ENCODE measurements at places on chromosomes 13 and 19.

DNA sequence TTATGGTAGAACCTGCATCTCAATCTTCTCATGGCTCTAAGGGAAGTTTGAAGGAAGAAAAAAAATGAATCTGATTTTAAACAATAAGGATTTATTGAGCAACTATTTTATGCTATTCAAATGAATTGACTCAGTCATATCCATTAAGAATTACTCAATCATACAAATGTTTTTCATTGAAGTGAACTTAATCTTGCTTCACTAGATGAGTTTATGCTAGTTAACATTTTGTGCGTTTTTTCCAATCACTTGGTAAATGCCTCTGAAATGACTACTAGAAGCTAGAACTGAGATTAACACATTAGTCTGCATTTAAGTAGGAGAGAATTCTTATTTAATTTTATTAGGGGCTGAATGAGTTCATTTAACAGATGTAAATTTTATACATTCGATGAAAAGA is 25.2 kb downstream of the RXFP2 start:
- DNase-seq: no peak

- peak; percentile 62 for DNase-seq
These were observed 2.7 kb downstream of the TPM4 start for GRCh38 chr19:16078759-16079707.

DNA sequence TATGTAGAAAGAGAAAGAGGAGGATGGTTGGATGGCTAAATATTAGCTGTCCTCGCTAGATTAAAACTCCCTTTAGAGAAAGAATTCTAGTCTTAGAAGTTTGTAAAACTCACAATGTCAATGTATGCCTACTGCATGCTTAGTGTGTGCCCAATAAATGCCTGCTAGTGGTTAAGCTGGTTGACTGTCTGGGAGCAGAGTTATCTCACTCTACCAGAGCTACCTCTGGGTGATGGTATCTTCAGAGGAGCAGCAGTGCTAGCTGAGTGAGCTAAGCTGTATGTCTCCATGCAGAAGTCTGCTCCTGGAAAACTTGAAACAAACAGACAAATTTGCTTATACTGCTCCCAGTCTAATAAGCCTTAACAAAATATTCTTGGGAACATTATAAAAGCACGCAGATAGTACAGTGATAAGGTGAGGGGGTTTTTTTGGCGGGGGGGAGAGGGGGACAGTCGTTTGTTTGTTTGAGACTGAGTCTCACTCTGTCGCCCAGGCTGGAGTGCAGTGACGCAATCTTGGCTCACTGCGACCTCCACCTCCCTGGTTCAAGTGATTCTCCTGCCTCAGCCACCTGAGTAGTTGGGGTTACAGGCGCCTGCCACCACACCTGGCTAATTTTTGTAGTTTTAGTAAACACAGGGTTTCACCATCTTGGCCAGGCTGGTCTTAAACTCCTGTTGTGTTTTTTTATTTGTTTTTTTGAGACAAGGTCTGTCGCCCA is 202.8 kb upstream of the TSC22D1 start:
- DNase-seq: peak; percentile 69

- DNase-seq: no peak
These were observed 36.7 kb upstream of the STK24 start for GRCh38 chr13:98613591-98613990.

DNA sequence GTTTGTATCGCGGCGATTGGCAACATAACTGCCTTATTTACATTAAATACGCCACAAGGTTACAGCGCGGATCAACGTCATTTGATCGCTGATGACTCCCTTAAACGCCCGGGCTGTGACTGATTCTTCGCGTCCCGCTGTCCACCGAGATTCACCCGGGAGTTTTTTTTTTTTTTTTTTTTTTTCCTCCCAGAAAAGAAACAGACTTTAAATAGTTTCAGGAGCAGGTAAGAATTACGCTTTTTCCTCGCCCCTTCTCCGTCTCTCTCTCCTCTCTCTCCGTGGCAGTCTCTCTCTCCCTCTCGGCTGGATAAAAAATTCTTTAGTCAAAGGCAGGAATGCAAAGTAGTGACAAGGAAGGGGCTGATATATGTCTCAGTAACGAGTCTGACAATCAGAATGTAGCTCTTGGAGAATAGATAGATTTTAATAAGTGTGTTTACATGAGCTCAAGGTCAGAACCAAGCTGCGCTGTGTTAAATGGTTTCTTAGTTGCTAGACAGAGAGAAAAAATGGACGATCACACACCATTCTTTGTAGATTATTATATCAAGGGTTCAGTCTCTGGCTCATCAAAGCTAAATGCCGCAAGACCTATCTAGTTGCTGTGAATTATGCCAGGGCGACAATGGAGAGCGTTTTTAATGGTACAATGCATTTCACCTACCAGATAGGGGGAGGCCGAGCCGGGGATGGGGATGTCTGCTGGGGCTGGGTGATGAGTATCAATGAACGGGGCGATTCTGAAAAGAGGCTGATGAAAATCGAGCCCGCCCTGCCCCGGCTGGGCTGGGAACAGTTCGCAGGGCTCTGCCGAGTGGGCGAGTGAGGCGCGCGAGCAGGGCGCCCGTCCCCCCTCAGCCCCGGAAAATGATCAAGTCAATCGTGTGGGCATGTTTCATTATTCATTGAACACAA is 147.2 kb upstream of the ZNF536 start:
- no peak for DNase-seq

GRCh38 chr13:56110751-56111150 is 1030.0 kb upstream of the PRR20A start:
- DNase-seq: no peak

DNA sequence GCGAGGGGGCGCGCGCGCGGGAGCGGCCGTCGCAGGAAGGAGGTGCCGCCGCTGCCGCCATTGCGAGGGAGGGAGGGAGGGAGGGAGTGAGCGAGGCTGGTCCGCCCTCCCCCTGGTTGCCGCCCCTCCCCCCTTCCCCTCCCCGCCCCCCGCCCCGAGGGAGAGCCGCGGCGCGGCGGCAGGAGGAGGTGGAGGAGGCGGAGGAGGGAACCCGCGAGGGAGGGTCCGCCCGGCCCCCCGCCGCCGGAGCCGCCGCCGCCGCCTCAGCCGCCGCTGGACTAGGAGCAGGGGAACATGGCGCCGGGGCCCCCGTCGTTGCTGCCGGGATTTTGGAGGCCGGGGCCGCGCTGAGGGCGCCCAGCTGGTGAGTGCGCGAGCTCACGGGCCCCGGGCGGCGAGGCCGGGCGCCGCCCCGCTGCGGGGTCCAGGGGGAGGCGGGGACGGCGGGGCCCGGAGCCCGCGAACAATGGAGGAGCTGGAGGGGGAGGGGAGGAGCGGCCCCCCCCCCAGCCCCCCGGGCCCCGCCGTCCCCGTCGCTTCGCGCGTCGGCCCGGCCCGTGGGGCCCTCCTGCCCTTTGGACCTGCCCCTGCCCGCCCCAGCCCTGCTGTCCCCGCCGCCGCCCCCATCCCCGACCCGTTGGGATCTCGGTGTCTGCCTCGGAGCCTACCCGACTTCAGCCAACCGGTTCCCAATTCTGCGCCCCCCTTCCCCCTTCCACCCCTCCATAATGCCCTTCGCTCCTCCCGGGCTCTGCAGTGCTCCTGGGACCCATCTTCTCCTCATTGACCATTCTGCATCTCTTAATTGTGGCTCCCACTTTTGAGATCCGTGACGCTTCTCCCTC is at the start of gene ARHGAP35:
Gene ARHGAP35 (plus strand): TSS at position 152 of the 845 bp plus-strand sequence. CDS start 57,679 bp downstream, outside the sequence.
- peak; percentile 79 for DNase-seq

GRCh38 chr13:33775339-33776108 is 42.4 kb upstream of the RFC3 start:
- no peak for DNase-seq

GRCh38 chr13:68927387-68928026 is 1180.1 kb upstream of the ATXN8OS start:
- no peak for DNase-seq

- no peak for DNase-seq
These were observed 628.7 kb downstream of the EFNB2 start for GRCh38 chr13:105906746-105907145.

DNA sequence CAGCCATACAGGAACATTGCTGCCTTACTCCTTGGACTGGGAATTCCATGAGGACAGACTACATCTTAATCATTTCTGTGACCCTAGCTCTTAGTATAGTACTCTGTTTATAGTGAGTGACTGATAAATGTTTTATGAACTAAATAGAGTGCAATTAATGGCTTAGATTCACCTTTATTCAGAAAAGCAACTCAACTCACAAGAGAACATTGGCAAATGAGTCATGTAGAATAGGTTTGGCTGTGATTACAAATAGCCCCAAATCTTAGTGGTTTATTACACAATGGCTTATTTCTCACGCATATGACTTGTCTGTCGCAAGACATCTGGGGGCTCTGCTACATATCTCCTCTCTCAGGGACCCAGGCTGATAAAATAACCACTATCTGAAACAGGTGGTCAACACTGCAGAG is 121.6 kb upstream of the KL start:
- DNase-seq: no peak

GRCh38 chr13:40060296-40061007 is 405.0 kb downstream of the COG6 start:
- DNase-seq: no peak

- DNase-seq: no peak
These were observed 23.4 kb upstream of the SLITRK1 start for GRCh38 chr13:83905641-83906040.

DNA sequence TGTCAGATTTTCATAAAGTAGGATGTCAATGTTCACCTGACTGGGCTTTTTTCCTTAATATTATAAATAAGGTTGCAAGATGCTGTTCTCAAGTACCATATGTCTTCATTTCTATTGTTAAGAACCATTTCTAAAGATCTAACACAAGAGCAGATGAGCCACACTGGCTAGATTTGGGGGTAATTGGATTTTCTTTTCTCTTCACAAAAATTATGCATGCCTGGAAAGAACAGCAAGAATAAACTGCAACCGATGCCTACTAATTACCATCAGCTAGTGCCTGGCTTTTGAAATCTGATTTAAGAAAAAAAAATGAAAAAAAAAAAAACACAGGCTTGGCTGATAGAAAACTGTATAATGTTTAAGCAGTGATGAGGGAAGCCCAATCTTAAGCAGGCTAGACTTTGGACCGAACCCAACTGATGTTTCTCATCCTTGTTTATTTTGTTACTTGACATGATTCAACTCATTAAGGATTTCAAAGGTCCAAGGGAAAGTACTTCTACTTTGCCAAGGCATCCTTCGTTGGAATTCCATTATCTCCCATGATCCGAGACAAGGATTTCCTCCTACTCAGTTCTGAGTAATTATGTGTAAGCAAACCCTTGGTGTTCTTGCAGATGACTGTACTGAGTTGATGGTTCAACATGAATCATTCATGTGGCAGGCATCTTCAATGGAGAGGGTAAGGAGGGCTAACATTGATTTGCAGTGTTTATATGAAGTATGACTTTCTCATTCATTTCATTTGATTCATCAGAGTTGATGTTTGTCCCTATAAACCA is 300.5 kb downstream of the SPRY2 start:
- no peak for DNase-seq

DNA sequence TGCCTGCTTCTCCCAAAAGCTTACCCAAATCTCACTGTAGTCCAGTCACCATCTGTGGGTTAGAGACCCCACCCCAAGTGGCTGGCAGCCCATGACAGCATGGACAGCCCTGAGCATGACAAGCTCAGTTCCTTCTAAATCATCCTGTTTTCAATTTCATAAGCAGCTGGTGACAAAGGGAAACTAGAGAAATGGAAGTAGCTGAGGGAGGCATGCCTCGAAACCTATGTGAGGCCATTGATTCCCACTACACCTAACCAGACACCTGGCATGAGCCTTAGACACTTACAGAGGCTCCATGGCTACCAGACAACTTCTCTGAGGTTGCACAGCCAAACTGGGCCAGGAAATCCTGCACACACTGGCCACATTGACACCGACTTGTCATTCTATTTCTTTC is 56.2 kb downstream of the ABCC4 start:
- DNase-seq: no peak

GRCh38 chr13:37198629-37199028 is 93.2 kb upstream of the CSNK1A1L start:
- DNase-seq: no peak

DNA sequence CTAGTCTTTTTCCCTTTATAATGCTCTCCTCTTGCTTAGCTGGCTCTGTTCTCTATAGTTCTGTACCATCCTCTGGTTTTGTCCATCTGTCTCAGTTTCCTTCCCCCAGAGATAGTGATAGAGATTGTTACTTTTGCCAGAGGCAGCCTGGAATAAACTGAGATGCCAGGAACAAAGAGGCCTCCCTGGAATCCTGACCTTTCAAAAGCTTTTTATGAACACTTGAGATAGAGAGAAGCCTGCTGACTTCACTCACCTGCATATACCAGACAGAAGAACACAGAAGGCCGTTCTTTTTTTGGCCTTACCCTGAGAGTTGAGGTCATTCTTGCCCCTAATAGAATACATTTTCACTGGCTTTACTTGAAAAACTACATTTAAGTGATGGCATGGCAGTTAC is 150.2 kb downstream of the LHFPL6 start:
- DNase-seq: no peak

DNA sequence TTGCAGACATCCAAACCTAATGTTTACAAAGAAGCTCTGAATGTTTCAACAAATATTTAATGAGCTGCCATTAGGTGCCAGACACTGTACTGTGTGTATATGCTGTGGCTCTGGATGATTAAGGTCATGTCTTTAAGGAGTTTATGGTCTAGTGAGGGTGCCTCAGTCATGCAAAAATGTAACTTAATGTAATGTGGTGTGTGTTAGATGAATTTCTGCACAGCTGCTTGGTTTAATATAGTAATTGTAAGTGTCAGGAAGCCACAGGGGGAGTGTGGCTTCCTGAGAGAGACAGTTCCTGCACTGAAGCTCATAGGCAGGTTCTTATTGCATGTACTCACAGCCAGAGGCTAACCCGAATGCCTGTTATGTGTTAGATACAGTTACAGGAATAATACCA is 43.3 kb downstream of the SPATA13 start:
- DNase-seq: no peak

- peak; percentile 11 for DNase-seq
These were observed 30.1 kb upstream of the METTL21C start for GRCh38 chr13:102724923-102725322.

DNA sequence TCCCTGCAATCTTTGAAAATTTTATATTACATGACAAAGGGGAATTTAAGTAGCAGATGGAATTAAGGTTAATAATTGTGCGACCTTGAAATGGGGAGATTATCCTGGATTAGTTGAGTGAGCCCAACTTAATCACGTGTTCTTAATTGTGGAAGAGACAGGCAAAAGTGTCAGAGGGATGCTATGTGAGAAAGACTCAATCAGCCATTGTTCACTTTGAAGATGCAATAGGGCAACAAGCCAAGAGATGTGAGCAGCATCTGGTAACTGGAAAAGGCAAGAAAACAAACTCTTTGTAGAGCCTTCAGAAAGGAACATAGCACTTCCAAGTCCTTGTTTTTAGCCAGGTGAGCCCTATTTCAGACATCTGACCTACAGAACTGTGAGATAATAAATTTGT is 247.7 kb downstream of the SLITRK1 start:
- no peak for DNase-seq

DNA sequence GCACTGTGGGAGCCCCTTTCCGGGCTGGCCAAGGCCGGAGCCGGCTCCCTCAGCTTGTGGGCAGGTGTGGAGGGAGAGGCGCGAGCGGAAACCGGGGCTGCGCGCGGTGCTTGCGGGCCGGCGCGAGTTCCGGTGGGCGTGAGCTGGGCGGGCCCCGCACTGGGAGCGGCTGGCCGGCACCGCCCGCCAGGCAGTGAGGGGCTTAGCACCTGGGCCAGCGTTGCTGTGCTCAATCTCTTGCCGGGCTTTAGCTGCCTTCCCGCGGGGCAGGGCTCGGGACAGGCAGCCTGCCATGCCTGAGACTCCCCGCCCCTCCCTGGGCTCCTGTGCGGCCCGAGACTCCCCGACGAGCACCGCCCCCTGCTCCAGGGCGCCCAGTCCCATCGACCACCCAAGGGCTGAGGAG is 405.2 kb upstream of the PRR20A start:
- no peak for DNase-seq
